ENCODE measurements at places on chromosomes 1 and 21.

DNA sequence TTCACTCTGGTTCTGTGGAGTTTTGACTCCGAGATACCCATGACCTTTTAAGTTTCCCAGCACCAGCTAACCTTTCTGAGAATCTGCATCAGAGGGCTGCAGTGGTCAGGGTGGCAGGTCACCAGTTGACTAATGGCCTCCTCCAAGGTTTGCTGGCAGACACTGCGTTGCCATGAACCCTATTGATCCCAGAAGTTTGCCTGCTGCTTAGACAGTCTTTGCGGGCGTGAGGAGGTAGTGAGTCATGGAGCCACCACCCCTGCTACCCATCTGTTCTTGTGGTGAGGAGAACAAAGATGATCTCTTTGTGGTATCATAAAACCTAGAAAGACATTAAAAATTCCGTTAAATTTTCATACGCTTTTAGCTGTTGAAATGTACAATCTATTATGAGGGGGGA, 180.4 kb downstream of the FGGY start:
- H3K4me3 ChIP-seq: no peak overlapping the region
- H3K27me3 ChIP-seq: no peaks in the 10 kb centered on the region
- no peaks in the 10 kb centered on the region for H3K4me1 ChIP-seq
- H3K27ac ChIP-seq: no peak overlapping the region
- no peak for ATAC-seq

GRCh38 chr1:229893762-229894444, 173.1 kb upstream of the GALNT2 start:
- H3K27me3 ChIP-seq: no peaks in the 10 kb centered on the region
- no peak overlapping the region for H3K27ac ChIP-seq
- H3K36me3 ChIP-seq: no peaks in the 10 kb centered on the region
- no peaks in the 10 kb centered on the region for H3K4me1 ChIP-seq
- H3K4me3 ChIP-seq: no peak overlapping the region

DNA sequence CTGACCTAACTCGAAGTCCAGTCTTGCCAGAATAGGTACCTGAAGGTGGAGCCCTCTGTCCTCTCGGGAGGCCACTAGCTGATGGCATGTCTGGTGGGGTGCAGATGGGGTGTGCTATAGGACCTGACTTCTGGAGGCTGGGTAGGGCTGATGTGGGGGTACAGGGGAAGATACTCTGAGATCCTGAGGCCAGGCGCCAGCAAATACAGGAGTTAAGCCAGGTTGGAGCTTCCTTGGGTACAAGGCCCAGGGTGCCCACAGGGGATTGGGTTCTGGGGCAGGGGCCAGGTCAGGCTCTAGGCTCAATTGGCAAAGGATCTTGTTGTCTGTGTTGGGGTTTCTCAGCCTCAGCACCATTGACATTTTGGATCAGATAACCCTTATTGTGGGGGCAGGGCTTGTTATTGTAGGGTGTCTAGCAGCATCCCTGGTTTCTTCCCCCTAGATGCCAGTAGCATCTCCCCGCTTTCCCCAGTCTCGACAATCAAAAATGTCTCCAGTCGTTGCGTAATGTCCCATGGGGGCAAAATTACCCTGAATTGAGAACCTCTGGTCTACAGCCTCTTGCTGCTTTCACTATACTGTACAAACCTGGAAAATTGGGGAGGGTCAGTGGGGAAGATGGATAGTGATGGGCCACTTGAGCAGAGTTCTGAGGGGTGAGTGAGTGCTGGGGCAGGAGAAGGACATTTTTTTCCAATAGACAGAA, 9.2 kb downstream of the PTPRF start:
- peak overlapping the region; percentile 76 for H3K27ac ChIP-seq
- H3K27me3 ChIP-seq: no peaks in the 10 kb centered on the region
- no peaks in the 10 kb centered on the region for H3K36me3 ChIP-seq
- no peak for ATAC-seq

GRCh38 chr1:16625497-16626408, 12.4 kb upstream of the NBPF1 start:
- no peak overlapping the region for H3K4me3 ChIP-seq
- ATAC-seq: no peak
- H3K36me3 ChIP-seq: no peaks in the 10 kb centered on the region
- H3K27ac ChIP-seq: no peak overlapping the region
- H3K27me3 ChIP-seq: no peaks in the 10 kb centered on the region

Data from gastroesophageal sphincter (tissue), 4 donors.